ENCODE measurements at places on chromosomes 5 and 9. TPM values are rescaled to one million over a fixed set of nuclear protein-coding genes. Genes with fewer than 3 reads are reported as not detected.

DNA sequence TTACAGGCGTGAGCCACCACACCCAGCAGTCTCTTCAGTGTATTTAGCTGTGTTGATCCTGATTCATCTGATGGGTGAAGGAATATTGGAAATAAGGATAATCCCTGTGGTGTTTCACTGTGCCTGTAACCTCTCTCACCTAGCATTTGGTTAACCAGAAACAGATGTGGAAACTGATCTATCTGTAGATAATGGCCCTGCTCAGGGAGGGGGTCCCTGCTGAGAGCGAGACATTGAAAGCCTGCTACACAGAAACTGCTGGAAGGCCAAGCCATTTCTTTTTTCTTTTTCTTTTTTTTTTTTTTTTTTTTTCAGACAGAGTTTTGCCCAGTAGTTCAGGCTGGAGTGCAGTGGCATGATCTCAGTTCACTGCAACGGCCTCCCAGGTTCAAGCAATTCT lies 28.4 kb downstream of the QRFP start:
- no peaks in the 10 kb centered on the region for H3K4me1 ChIP-seq
- no peak for DNase-seq
- no peak overlapping the region for H3K4me3 ChIP-seq
- no peaks in the 10 kb centered on the region for H3K27me3 ChIP-seq

- peaks cover 3% of the 10 kb centered on the region for H3K4me1 ChIP-seq
- DNase-seq, result no peak
- no peak overlapping the region for H3K27ac ChIP-seq
Observed at GRCh38 chr5:56413546-56413945, 180.4 kb upstream of the ANKRD55 start.

GRCh38 chr5:160471761-160472160 lies 50.1 kb downstream of the PTTG1 start:
- no peak for DNase-seq
- H3K27me3 ChIP-seq, result no peaks in the 10 kb centered on the region
- H3K27ac ChIP-seq, result no peak overlapping the region
- H3K36me3 ChIP-seq, result no peaks in the 10 kb centered on the region
- H3K4me1 ChIP-seq, result peaks cover 19% of the 10 kb centered on the region
- H3K4me3 ChIP-seq, result no peak overlapping the region

DNA sequence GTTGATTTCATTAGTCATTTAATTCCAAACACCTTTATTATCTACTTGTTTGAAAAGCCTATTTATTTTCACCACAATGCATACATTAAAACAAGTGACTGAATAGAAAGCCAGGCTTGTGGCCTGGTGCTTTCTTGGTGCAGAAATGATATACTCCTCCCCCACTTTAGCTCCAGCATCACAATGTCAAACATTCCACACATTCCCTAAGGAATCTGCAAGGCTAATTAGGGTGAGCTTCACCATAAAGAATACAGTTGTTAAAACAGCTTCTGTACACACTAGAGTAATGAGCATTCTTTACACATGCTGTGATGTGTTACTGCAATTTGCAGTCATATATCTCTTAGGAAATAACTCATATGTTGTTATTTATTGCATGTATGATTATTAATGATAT lies 705.7 kb downstream of the CETN3 start:
- H3K27me3 ChIP-seq, result no peaks in the 10 kb centered on the region
- H3K4me3 ChIP-seq, result no peak overlapping the region
- no peak for DNase-seq
- H3K27ac ChIP-seq, result no peak overlapping the region
- no peaks in the 10 kb centered on the region for H3K4me1 ChIP-seq

- peaks cover 2% of the 10 kb centered on the region for H3K36me3 ChIP-seq
- DNase-seq, result no peak
- no peak overlapping the region for H3K4me3 ChIP-seq
- no peaks in the 10 kb centered on the region for H3K27me3 ChIP-seq
- no peaks in the 10 kb centered on the region for H3K4me1 ChIP-seq
Observed at GRCh38 chr5:126471875-126472537, 48.8 kb downstream of the GRAMD2B start.

DNA sequence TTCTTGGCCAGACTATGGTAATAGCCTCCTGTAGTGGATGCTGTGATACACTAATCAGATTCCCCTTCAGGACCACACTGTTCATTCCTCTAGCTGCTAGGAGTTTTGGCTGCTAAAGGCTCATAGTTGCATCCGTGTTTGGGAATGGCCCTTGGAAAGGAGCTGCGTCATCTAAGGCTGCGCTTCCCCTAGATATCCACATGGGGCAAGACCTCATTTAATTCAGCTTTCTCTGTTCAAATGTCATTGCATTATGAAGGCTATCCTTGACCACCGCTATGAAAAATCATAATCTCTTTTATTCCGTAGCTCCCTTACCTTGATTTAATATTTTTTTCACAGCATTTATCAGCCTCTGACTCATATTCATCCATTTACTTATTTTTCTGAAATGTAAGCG lies 258.3 kb upstream of the NR4A3 start:
- H3K4me1 ChIP-seq, result no peaks in the 10 kb centered on the region
- H3K36me3 ChIP-seq, result no peaks in the 10 kb centered on the region
- DNase-seq, result no peak
- H3K27me3 ChIP-seq, result no peaks in the 10 kb centered on the region

DNA sequence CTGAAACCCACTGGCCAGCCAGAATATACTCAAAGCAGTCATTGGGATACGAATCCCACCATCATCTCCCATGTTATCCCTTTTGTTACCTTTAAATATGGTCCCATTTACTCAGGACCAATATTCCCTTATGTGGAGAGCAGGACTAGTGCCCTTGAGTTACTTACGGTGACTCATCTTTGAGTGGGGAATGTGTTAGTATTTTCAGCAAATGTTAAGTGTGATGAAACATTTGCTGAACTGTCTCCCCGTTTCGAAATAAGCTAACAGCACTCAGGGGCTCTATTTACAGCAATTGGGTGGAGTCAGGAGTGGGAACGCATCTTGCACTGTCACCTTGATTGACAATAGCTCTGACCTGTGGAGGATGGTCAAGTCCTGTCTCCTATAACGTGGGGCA lies 67.4 kb downstream of the CTSL start:
- H3K4me1 ChIP-seq, result no peaks in the 10 kb centered on the region
- H3K4me3 ChIP-seq, result no peak overlapping the region
- no peaks in the 10 kb centered on the region for H3K27me3 ChIP-seq
- DNase-seq, result no peak
- H3K36me3 ChIP-seq, result no peaks in the 10 kb centered on the region

DNA sequence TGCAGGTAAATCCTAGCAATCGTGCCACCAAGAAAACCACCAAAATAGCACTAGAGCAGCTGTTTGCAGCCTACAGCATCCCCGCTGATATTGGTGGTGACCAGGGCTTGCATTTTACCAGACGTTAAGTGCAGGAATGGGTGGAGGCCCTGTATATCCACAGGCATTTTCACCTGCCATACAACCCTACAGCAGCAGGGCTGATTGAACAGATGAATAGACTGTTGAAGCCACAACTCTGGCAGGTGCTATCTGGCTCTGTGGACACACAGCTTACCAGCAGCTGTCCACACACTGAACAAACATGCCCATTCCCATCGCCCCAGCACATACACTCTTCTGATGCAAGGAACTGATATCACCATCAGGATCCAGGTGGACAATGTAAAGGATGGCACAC lies 154.5 kb upstream of the APC start:
- no peak for DNase-seq
- H3K4me1 ChIP-seq, result no peaks in the 10 kb centered on the region
- H3K36me3 ChIP-seq, result no peaks in the 10 kb centered on the region
- H3K4me3 ChIP-seq, result no peak overlapping the region

DNA sequence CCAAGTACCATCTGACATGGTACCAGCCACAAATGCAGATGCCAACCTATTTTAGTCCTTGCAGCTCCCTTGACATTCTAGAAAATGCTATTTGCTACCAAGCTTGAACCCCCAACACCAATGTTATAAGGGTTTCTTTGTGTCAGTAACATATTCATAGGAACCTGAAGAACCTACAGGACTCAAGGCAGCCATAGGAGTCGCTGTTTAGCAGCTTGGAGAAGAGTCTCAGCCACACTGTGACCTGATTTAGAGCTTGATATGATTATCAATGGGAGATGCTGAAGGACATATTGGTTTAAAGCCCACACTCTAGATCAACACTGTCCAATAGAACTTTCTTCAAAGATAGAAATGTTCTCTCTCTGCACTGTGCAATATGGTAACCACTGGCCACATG lies 6.4 kb upstream of the ZFR start:
- H3K27ac ChIP-seq, result no peak overlapping the region
- no peak for DNase-seq
- H3K4me3 ChIP-seq, result no peak overlapping the region
- H3K27me3 ChIP-seq, result no peaks in the 10 kb centered on the region
- H3K36me3 ChIP-seq, result no peaks in the 10 kb centered on the region
- no peaks in the 10 kb centered on the region for H3K4me1 ChIP-seq

GRCh38 chr5:134435560-134435959 lies 23.9 kb upstream of the CDKN2AIPNL start:
- H3K27me3 ChIP-seq, result no peaks in the 10 kb centered on the region
- DNase-seq, result no peak
- no peaks in the 10 kb centered on the region for H3K36me3 ChIP-seq
- H3K4me1 ChIP-seq, result peaks cover 17% of the 10 kb centered on the region

DNA sequence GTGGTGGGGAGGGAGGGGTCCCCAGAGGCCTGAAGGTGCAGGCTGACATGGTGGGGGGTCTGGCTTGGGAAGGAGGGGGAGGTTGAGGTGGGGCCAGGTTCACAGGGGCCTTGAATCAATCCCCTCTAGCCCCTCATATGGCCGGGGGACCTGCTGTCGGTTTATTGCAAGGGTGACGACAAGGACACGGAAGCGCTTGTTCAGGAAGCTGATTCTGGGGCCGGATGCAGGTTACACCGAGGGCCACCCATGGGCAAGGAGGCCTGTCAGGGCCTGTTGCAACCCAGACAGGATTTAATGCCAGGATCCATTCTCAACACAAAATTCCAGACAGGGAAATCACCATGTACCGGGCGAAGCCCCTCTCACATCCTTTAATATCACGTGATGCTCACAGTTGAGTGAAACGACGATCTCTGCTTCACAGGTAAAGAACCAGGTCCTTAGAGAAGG lies 41.6 kb upstream of the SYNPO start:
- no peaks in the 10 kb centered on the region for H3K36me3 ChIP-seq
- H3K4me1 ChIP-seq, result peaks cover 31% of the 10 kb centered on the region
- no peak overlapping the region for H3K27ac ChIP-seq
- H3K27me3 ChIP-seq, result no peaks in the 10 kb centered on the region
- no peak overlapping the region for H3K4me3 ChIP-seq

DNA sequence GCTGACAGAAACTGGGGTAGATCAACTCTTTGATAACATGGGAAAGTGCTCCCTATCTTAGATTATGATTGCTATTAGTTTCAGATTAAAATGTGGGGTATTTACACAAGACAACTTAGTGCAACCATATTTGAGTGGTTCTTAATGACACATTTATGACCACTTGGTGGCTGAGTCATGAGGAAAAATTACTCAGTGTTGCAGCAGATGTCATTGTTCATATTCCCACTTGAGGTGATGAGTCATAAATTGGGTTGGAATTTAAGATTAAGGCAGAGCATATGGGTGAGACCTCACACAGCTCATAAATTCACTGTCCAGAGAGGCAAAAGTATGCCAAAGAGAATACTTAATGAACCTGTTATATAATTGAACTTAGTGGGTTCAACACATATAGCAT lies 408.3 kb downstream of the DMRT2 start:
- no peak for DNase-seq
- no peaks in the 10 kb centered on the region for H3K4me1 ChIP-seq
- no peaks in the 10 kb centered on the region for H3K27me3 ChIP-seq
- H3K36me3 ChIP-seq, result no peaks in the 10 kb centered on the region
- no peak overlapping the region for H3K27ac ChIP-seq

DNA sequence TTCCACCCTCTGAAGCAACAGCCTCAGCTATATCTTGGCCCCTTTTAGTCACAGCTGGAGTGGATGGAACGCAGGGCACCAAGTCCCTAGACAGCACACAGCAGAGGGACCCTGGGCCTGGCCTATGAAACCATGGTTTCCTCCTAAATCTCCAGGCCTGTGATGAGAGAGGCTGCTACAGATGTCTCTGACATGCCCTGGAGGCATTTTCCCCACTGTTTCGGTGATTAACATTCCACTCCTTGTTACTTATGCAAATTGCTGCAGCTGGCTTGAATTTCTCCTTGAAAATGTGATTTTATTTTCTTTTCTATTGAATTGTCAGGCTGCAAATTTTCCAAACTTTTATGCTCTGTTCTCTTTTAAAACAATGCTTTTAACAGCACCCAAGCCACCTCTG lies 384.8 kb downstream of the PRR16 start:
- H3K36me3 ChIP-seq, result no peaks in the 10 kb centered on the region
- no peak overlapping the region for H3K4me3 ChIP-seq
- no peak overlapping the region for H3K27ac ChIP-seq
- H3K4me1 ChIP-seq, result no peaks in the 10 kb centered on the region

DNA sequence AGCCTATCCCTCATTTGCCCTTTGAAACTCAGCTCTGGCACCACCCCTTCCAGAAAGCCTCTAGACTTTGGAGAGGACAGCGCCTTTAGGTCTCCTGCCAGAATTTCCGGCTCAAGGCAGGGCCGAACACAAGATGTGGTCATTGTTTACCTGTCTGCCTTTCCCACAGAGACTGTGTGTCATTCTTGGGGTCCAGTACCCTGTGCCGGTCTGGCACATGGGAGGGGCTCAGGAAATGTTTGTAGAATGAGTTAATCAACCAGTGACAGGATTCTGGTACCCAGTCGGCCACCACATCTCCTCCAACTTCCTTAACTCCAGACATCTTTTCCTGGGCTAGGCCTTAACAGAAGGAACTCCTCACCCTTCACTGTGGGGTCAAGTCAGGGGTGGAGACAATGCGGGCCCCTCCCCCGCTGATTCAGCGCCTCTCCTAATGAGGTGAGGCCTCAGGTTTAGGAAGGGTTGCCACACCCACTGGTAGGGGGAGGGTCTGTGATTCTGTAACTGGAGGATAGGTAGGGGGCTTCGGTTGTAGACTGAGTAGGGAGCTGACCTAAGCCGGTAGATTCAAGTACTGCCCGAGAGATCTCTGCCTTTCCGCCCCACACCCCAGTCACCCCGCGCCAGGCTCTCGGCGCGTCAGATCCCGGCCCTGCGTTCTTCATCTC lies 29.3 kb downstream of the PCDH1 start:
- H3K27me3 ChIP-seq, result peaks cover 27% of the 10 kb centered on the region
- peak overlapping the region; percentile 98 for H3K4me3 ChIP-seq
- peaks cover 46% of the 10 kb centered on the region for H3K4me1 ChIP-seq
- peak overlapping the region; percentile 97 for H3K27ac ChIP-seq
- no peaks in the 10 kb centered on the region for H3K36me3 ChIP-seq
- no peak for DNase-seq

The TBC1D13 gene
- 19.4 TPM for polyA plus RNA-seq

The SLC45A2 gene
- 0.05 TPM for polyA plus RNA-seq

The C9orf153 gene
- 0.16 TPM for polyA plus RNA-seq

The CKS2 gene
- 92.7 TPM for polyA plus RNA-seq

The SLC31A2 gene
- 20.7 TPM for polyA plus RNA-seq

The DCTN3 gene
- polyA plus RNA-seq, result 97.1 TPM

The IL13 gene
- 1.0 TPM for polyA plus RNA-seq

The ANKRD31 gene
- 0.64 TPM for polyA plus RNA-seq

The PAEP gene
- 1.8 TPM for polyA plus RNA-seq

The GZMA gene
- polyA plus RNA-seq, result 15.9 TPM

The NR4A3 gene
- polyA plus RNA-seq, result 13.6 TPM

The PCDHA13 gene
- under 0.01 TPM for polyA plus RNA-seq
